ENCODE measurements at places on chromosomes 6 and 20. TPM values are rescaled to one million over a fixed set of nuclear protein-coding genes. Genes with fewer than 3 reads are reported as not detected.

- no peaks in the 10 kb centered on the region for H3K27me3 ChIP-seq
- H3K27ac ChIP-seq, result no peak overlapping the region
- H3K36me3 ChIP-seq, result no peaks in the 10 kb centered on the region
- H3K4me1 ChIP-seq, result no peaks in the 10 kb centered on the region
- no peak overlapping the region for H3K4me3 ChIP-seq
- no peak for DNase-seq
Measured at GRCh38 chr20:47042464-47042863, 147.8 kb downstream of the EYA2 start.

DNA sequence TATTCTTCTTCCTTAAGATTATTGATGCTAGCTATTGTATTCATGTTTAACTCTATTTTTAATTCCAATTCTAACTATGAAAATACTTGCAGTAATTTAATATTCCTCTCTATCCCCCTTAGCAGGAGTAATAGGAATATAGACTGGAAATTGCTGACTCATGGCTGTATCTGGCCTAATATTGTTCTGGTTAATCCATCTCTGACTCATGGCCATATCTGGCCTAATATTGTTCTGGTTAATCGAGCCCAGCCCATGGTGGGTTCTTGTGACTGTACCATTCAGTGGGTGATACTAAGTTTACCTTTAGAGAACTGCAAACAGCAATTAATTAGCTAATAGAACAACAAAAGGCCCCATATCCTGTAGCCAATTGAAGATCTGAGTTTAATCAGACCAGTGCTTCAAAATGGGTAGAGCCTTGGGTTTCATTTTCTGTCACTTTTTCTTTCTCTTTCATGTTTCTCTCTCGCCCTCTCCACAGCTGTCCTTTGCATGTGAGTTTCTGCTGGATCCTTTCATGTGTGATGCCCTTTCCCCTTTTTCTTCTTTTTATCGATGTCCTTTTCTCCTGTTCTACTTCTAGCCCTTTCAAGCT, 50.6 kb downstream of the SLC22A3 start:
- H3K4me3 ChIP-seq, result no peak overlapping the region
- no peaks in the 10 kb centered on the region for H3K27me3 ChIP-seq
- H3K36me3 ChIP-seq, result no peaks in the 10 kb centered on the region
- H3K27ac ChIP-seq, result no peak overlapping the region
- peaks cover 16% of the 10 kb centered on the region for H3K4me1 ChIP-seq
- no peak for DNase-seq

DNA sequence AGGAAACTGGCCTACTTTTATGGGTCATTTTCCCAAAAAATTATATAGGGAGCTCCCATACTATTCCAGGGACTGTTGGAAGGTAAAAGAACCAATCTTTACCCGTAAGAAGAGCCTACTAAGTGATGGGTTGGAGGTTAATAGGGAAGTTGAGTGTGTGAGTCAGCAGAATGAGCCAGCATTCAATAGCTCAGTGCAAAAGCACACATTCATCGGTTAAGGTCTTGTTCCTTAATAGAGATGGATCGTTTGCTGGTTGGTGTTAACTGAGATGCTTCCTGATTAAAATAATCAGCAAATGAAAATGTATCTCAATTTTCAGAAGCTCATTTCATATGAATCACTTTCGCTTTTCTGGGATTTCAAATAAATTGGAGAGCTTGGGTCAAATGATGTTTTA, 115.3 kb upstream of the MRPS10 start:
- no peak overlapping the region for H3K4me3 ChIP-seq
- H3K27ac ChIP-seq, result no peak overlapping the region
- DNase-seq, result no peak
- no peaks in the 10 kb centered on the region for H3K36me3 ChIP-seq
- H3K4me1 ChIP-seq, result no peaks in the 10 kb centered on the region
- H3K27me3 ChIP-seq, result no peaks in the 10 kb centered on the region

DNA sequence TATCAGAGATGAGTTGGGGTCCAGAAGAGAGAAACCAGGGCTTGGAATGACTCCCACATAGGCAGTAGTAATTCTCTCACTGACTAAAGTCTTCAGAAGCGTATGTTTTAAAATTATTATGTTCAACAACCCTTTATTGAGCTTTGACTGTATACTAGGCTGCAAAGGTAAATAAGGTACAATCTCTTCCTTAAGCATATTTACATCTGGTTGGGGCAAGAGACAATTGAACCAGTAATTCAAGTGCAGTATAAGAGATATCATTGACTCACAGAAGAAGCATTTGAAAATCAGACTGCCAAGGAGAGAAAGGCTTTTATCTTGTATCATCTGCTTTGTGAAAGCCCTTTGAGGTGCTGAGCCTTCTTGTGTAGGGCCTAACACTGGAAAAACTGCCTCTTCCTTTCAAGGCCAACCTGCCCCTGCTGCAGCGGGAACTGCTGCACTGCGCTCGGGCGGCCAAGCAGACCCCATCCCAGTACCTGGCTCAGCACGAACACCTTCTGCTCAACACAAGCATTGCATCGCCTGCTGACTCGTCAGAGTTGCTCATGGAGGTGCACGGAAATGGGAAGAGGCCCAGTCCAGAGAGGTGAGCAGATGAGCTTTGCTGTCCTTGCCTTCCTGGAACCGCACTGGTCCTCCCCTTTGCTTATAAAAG, 39.3 kb upstream of the C20orf144 start:
- no peaks in the 10 kb centered on the region for H3K27me3 ChIP-seq
- no peak overlapping the region for H3K27ac ChIP-seq
- no peaks in the 10 kb centered on the region for H3K4me1 ChIP-seq
- H3K36me3 ChIP-seq, result 0 out of 2 replicates have a peak, but pooled peaks cover 3% of the 10 kb centered on the region
- DNase-seq, result no peak

DNA sequence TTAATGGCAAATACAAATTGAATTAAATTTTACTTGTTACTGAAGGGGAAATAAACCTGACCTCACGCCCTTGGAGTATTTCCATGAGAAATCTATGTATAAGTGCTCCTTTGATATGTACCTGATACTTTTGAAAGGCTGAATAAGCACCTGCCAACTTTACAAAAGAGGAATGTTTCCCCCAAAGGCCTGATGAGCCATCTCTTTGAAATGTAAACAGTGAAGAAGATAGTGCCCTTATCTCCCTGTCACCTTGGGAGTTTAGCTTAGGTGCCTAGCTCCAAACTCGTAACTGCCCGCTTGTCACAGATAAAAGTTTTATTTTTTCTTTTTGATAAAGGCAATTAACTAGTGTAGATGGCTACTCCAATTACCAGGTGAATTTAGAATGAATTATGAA, 1.1 kb upstream of the ZNF343 start:
- no peaks in the 10 kb centered on the region for H3K36me3 ChIP-seq
- peaks cover 13% of the 10 kb centered on the region for H3K4me1 ChIP-seq
- H3K27me3 ChIP-seq, result no peaks in the 10 kb centered on the region
- peak overlapping the region; percentile 92 for H3K27ac ChIP-seq

GRCh38 chr6:38495922-38496635, 143.7 kb downstream of the BTBD9 start:
- no peak overlapping the region for H3K4me3 ChIP-seq
- DNase-seq, result no peak
- no peaks in the 10 kb centered on the region for H3K27me3 ChIP-seq

- no peak for DNase-seq
- H3K4me3 ChIP-seq, result no peak overlapping the region
- H3K27me3 ChIP-seq, result no peaks in the 10 kb centered on the region
- H3K4me1 ChIP-seq, result peaks cover 22% of the 10 kb centered on the region
Measured at GRCh38 chr6:17703256-17703694, 3.5 kb downstream of the NUP153 start.

GRCh38 chr20:44221368-44221954, 10.9 kb upstream of the OSER1 start:
- H3K27ac ChIP-seq, result peak overlapping the region; percentile 58
- DNase-seq, result no peak
- H3K4me1 ChIP-seq, result peaks cover 50% of the 10 kb centered on the region
- no peaks in the 10 kb centered on the region for H3K27me3 ChIP-seq

DNA sequence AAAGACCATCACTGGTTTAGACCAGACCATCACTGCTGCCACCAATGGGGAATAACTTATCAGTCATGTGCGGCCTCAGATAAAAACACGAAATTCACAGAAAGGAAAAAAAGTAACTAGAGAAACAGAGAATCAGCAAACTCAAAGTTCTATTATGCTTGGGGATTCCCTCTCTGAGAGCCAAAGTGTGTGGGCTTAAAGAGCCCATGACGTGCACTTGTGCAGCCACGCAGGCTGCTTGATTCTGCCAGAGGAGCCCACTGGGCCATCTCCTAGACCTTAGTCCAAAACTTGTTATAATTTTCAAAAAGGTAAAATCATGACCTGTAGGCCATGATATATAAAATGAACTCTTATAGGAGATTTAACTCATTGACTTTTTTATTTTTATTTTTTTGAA, 15.2 kb downstream of the RAB44 start:
- H3K4me1 ChIP-seq, result peaks cover 4% of the 10 kb centered on the region
- no peak overlapping the region for H3K27ac ChIP-seq
- H3K27me3 ChIP-seq, result no peaks in the 10 kb centered on the region
- no peak overlapping the region for H3K4me3 ChIP-seq
- no peaks in the 10 kb centered on the region for H3K36me3 ChIP-seq

- H3K4me3 ChIP-seq, result no peak overlapping the region
- no peaks in the 10 kb centered on the region for H3K27me3 ChIP-seq
- no peaks in the 10 kb centered on the region for H3K36me3 ChIP-seq
- no peak overlapping the region for H3K27ac ChIP-seq
- no peak for DNase-seq
Measured at GRCh38 chr20:23624324-23624691, 13.4 kb downstream of the CST3 start.

DNA sequence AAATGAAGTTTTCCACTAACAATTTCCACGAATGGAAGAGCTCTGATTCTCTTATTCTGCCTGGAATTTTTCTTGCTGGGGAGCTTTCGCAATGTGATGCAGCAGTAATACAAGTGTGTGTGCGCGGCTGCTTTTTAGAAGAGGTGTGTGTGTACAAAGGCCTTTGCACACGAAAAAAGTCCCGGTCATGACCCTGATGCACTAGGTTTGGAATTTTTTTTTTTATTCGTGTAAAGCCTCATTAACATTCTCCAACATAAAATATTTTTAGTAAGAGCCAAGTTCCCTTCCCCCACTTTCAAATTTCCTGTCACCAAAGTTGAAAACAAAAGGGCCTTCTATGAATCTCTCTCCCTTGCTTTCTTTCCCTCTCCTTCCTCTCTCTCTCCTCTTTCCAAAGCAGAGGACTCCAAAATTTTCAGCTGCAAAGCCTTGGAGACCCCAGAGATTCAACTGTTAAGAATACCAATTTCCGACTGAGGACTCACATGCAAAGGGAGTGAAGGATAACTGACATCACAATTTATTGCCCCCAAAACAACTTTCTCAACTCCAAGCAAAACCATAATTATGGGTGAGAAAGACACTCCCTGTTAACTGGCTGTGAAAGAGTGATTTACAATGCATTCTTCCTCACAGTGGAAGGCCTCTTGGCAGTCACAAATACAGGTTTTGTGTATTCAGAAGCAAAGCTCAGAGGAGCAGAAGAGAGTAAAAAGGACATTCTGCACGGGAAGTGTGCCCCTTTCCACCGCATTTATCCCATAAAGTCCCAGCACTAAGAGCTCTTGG, 421.2 kb upstream of the JARID2 start:
- no peak overlapping the region for H3K4me3 ChIP-seq
- no peak for DNase-seq

FOXF2 gene
- 0.88 TPM for total RNA-seq

PLAGL2 gene
- 89.6 TPM for total RNA-seq

ABT1 gene
- total RNA-seq, result 17.0 TPM

TFAP2D gene
- total RNA-seq, result not detected

PLA2G7 gene
- total RNA-seq, result 0.19 TPM
